ENCODE measurements at places on chromosomes 2 and 18.

GRCh38 chr2:46876741-46877384, 38.7 kb downstream of the MCFD2 start:
- peak; percentile 67 for DNase-seq

- no peak for DNase-seq
These were observed 709.9 kb upstream of the PKDCC start for GRCh38 chr2:41337956-41338355.

- DNase-seq: no peak
These were observed 7.3 kb upstream of the ASIC4 start for GRCh38 chr2:219506802-219507526.

DNA sequence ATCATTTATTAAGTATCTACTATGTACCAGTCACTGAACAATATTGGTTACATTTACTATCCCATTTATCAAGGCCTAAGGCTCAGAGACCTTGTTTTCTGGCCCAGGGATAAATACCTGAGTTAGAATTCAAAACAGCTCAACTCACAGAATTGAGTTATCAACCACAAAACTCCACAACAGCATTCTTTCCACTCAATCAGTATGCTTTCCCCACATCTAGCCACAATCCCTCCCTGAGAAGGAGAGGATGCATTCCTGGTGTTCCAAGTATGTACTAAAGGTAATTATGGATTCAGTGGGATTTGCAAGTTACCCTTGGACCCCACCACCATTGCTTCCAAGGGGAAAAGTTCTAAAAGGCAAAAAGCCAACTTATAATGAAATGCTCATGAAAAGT, 104.2 kb upstream of the PID1 start:
- DNase-seq: no peak

GRCh38 chr2:57877811-57878170, 168.8 kb upstream of the VRK2 start:
- DNase-seq: no peak

All from fibroblast of gingiva (primary cell).